Dermis microvascular lymphatic vessel endothelial cell (primary cell): ENCODE measurements at places on chromosomes 12 and 14. TPM values are rescaled to one million over a fixed set of nuclear protein-coding genes. Genes with fewer than 3 reads are reported as not detected.

DNA sequence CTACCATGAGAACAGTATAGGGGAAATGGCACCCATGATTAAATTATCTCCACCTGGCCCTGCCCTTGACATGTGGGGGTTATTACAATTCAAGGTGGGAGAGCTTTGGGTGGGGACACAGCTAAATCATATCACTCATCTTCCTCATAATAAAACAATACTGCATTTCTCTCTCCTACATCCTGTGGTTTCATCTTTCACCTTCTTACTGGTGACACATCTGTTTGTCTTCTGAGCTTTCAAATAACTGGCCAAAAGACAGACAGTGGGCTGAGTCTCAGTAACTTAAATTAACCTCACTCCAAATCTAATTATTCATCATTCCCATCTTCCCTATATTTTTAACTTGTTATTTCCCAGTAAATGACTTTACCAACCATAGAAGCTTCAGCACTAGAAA is 729.7 kb upstream of the USP15 start:
- DNase-seq, result no peak

DNA sequence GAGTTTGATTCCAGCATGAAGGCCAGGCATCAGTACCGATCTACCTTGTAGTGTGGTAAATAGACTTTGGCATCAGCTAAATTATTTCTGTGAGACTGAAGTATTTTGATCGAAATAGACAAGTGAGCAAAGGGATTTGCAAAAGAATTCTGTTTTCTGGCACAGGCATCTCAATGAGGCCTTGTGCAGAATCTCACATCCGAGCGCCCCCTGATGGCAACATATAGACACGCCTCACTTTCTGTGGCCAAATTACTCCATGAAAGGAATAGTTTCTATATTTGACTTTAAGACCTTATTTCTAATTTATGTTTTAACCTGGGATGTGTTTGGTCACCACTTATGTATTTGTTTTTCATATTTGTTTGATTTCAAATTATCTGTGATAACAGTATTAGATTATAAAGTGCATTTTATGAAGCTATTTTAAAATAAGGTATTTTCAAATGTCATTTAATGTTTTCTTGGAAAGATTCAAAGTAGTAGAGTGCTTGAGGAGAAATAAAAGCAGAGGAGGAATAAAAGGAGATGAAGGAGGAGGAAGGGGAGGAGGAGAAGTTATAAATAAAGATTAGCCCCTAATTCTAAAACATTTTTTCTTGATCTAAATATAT is 731.9 kb downstream of the NRXN3 start:
- DNase-seq, result no peak

- DNase-seq, result no peak
These were observed 359.0 kb downstream of the SEC23A start for GRCh38 chr14:38743966-38744584.

GRCh38 chr14:73500360-73500759 is 9.6 kb downstream of the RIOX1 start:
- DNase-seq, result no peak

- no peak for DNase-seq
These were observed 8.5 kb downstream of the BORCS5 start for GRCh38 chr12:12365446-12365802.

GRCh38 chr14:21455592-21455911 is 371 bp downstream of the CHD8 start:
- DNase-seq, result no peak

DNA sequence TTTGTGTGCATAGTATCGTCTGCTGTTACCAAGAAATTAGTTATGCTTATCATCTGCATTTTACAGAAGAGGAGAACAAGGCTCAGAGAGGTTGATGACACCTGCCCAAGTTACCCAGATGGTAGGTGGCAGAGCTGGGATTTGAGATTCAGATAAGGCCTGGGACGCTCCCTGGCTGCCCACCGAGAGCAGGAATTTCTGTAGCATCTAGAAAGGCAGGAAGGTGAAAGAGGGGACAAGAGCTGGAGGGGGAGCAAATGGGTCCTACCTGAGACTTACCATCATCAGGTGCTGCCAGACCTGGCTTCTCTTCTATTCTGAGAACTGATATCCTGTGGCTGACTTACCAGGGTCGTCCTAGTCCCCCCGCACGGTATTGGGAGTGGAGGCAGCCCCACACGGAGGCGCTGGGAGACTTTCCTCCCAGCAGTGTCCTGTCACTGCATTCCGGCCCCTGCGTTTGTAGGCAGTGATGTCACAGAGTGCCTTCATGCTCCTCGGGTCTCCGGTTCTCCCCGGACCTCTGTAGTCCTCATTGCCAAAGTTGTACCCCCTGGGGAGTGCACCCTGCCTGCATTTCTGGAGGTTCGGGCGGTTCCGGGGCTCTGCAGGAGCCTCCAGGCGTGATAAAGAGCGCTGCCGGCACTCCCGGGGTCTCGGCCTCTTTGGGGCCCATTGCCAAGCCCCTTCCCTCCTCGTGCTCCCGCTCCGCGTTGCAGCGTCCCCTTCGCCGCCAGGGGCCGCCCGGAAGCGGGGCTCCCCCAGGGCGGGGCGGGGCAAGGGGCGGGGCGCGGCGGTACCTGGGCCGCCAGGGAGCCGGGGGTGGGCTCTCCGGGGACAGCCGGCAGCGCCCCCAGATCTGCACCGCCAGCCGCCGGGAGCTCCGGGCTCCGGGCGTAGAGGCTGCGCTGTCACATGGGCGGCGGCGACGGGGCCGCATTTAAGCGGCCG is at the start of gene CABP1:
Gene CABP1, plus strand, starts transcription at position 856 of the 951 bp plus-strand sequence. Its CDS starts 60 bp downstream, at position 916.
- no peak for DNase-seq

GRCh38 chr14:37650356-37651037 is 55.1 kb downstream of the TTC6 start:
- no peak for DNase-seq

DNA sequence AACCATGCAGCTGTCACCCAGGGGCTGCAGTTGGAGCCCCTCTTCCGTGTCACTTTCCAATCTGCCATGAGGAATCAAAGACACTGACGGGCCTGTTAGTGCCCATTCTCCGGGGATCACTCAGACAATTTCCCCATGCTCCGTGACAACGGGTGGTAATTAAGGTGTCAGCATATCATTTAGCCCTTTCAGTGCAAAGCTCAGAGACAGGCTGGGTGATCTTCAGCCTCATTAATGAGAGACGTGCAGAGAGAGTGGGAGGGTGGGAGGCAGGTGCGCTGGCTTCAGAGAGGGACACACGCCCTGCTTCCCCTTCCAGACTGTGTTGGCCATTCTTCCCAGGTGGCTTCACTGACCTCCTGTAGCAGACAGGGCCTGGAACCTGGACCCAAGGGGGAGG is 58.7 kb downstream of the MVK start:
- no peak for DNase-seq

GRCh38 chr14:55926007-55926406 is 192.2 kb upstream of the PELI2 start:
- no peak for DNase-seq

- DNase-seq, result peak; percentile 37
These were observed 844 bp downstream of the DPF3 start for GRCh38 chr14:72892879-72893635.

- DNase-seq, result no peak
These were observed 42.9 kb upstream of the LTBP2 start for GRCh38 chr14:74654931-74655330.

GRCh38 chr14:69137416-69137815 is 15.5 kb downstream of the DCAF5 start:
- no peak for DNase-seq

- DNase-seq, result no peak
These were observed 95.5 kb upstream of the DCN start for GRCh38 chr12:91278126-91278525.

DNA sequence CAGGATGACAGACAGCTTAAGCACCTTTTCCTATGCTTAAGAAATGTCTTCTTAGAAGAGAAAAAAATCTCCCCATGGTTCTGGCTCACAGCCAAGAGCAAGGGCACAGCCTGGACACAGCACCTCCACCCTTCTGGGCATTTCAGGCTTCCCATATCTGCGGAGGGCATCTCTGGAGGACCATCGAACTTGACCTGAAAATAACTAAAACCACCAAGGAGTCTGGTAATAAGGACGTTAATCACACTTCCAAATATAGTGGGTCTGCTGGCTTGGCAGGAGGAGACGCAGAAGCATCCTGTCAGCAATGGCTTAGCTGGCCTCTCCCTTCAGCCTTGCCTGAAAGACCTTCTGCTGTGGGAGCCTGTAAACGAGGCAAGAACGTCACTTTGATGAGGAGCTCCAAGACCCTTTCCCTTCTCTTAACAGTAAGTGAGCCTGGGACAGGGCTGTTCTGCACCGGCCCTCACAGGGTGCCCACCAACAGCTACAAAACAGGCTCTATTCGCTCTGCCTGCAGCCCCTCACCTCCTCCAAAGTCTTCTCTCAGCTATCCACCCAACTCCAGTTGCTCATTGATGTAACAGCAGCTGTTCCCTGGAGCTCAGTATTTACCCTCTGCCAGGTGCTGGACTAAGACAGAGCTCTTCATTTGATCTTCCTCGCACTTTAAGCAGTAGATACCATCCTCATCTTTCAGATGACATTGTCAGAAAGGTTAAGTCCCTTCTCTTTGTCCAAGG is 13.2 kb downstream of the SETD3 start:
- DNase-seq, result no peak

GRCh38 chr12:57611108-57611826 is at the start of gene ARHGEF25:
ARHGEF25 (plus strand) TSS chr12:57611435; CDS start chr12:57611895, 460 bp downstream.
- no peak for DNase-seq

DNA sequence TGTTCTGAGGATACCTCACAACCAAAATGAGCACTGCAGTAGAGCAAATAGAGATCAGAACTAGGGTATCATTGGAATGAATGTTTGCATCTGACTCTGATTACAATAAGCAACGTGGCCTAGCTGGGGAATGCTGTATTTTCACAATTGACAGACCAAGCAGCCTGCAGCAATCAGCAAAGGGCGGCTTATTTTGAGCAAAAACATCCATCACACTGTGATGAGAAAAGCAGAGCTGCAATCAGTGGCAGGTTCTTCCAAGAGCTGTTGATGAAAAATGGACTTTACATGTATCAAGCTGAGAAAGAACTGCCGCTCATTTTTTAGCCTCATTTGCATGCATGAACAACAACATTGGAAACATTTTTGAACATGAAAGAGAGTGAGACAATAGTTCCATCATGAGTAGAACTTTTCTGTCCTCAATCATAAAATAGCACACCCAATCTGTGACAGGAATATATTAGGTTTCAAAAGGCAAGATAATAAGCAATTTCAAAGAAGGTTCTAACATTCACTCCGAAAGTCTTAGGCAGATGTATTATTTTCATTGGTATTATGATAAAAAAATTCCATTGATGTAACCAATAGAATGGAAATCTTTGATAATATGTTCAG is 249.7 kb upstream of the FBXO33 start:
- no peak for DNase-seq

DNA sequence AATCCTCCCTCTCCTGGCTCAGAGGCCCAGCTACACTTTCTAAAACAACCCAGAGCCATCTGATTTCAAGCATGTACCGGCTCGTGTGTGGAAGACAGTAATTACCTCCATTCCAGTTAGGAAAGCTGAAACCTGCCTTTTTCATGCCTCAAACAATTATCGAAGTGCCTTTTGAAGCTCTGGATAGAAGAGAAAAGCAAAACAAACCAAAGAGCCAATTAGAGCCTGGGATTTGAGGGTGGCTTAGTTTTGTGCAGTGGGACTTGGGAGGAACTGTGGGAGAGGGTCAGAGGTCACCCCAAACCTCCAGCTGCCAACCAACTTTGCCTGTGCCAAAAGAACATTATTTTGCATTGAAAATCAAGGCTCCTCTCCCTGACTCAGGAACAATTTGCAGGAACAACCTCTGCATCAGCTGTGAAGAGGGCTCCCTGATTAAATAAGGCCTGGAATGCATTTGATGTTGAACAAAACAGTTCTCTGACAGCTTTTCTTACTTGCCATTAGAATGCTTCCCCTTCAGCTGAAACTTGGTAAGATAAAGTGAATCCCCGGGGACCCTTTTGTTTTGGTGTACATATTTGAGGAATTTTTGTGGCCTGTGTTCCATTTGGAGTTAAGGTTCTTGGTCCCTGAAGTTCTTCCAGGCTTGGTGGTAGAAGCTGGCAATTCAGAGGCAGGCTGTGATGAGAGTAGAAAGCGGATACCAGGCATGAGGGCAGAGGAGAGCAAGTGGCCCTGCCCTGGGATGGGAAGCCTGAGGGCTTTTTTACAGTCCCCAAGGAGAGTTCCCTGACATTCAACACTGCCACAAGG is 270.1 kb downstream of the ZFP36L1 start:
- no peak for DNase-seq

DNA sequence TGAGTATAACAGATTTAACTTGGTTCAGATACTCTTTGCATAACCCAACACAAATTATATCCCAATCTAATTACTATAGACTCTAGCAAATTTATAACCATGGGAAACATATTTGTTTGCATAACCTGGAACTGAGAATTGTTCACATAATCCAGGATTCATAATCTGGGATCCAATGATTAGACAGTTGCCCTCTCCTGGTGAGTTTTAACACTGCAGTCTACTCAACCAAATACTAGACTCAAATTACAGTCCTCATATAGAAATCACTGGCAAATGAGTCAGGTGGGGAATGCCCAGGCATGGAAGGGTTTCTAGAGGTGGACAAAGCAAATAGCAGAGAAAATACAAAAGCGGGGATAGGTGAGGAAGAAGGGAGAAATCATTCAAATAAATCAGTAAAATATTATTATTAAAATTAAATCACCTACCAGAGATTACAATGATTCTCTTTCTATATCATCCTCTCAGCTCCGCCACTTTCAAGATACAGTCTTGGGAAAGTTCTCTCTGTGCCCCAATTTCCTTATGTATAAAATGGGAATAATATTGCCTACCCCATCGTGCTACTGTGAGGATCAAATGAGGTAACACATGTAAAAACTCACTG is 9.4 kb downstream of the GCH1 start:
- peak; percentile 76 for DNase-seq

DNA sequence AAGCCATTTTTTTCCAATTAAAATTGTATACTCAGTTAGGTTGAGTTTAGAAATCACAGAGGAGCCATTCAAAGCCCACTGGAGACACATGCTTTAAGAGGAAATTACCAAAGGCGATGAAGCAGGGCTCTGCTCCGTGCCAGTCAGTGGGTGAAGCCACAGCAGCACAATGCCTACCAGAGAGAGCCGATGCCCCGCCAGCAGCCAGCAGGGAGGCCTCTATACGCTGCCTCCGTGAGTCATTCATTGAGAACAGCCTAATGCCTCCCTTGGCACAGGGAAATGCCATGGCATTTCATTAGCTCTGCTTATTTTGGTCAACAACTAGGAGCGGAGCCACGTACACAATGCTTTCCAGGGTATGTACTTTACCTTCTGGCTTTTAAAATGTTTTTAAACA is 197.8 kb upstream of the FRMD6 start:
- DNase-seq, result peak; percentile 80

The CLEC1A gene
- 12.1 and 14.9 TPM in 2 replicates for total RNA-seq

The GPRC5A gene
- total RNA-seq, result 0.89 and 1.8 TPM in 2 replicates

The SERPINA10 gene
- not detected in 2 replicates for total RNA-seq

The HOXC9 gene
- 0.13 and 1.3 TPM in 2 replicates for total RNA-seq

The TAOK3 gene
- 15.3 and 16.7 TPM in 2 replicates for total RNA-seq
